Bronchial smooth muscle cell (primary cell): ENCODE measurements at places on chromosomes 1 and 21. TPM values are rescaled to one million over a fixed set of nuclear protein-coding genes. Genes with fewer than 3 reads are reported as not detected.

The CYP4B1 gene
- not detected in 2 replicates for total RNA-seq

The CYP4A11 gene
- not detected in 2 replicates for total RNA-seq

The OR6N1 gene
- total RNA-seq: not detected in 2 replicates

The NUDT4B gene
- 5.5 and 5.7 TPM in 2 replicates for total RNA-seq

The CAPZA1 gene
- total RNA-seq: 189 and 196 TPM in 2 replicates

The PADI3 gene
- total RNA-seq: not detected in 2 replicates

The BSND gene
- not detected in 2 replicates for total RNA-seq

The HTR6 gene
- total RNA-seq: under 0.01 TPM in 1 of 2 replicates, not detected in the other

The MAP10 gene
- 1.1 and 1.4 TPM in 2 replicates for total RNA-seq

The UTP25 gene
- 5.7 and 6.8 TPM in 2 replicates for total RNA-seq

The LYPD8 gene
- total RNA-seq: not detected in 2 replicates

The ETV3L gene
- total RNA-seq: not detected in 2 replicates

The RNPEP gene
- total RNA-seq: 33.3 and 43.0 TPM in 2 replicates
